ENCODE measurements at places on chromosomes 6 and 20. TPM values are rescaled to one million over a fixed set of nuclear protein-coding genes. Genes with fewer than 3 reads are reported as not detected.

DNA sequence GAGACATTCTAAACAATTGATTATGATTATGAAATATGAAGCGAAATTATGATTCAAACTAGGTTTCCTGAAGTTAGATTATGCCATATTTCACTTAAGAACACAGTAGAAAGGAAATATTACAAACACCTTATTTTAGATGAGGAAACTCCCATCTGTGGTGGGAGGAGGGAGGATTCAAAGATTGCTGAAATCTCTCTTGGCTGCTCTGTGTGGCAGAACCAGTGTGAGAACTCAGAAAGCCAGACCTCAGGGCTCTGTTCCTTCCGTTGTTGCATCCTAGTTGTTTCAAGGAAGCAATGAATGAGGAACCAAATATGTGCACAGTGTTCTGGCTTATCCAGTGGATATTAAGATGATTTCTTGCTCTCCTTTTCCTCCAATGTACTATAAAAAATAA lies 2.1 kb downstream of the TAAR5 start:
- no peak for DNase-seq

GRCh38 chr6:17035257-17036064 lies 66.4 kb upstream of the STMND1 start:
- no peak for DNase-seq

GRCh38 chr6:158222066-158222465 lies 53.9 kb downstream of the GTF2H5 start:
- DNase-seq: no peak

The BTNL2 gene
- total RNA-seq: not detected

DNA sequence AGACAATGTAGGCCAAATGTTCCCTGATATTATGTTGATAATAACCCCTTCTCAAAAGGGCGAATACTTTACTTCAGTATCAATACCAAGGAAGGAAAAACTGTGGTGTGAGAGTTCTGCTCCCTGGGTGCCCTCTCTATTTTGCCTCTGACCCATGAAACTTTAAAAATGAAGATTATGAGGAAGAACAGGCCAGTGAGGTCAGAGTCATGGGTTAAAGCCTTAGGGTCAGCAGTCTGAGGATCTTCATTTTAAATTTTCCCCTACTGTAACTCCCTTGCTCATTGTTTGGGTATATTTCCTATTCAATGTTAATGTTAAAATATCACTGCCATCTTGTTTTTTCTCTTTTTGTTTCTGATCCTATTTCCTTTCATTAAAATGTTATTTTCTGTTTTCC lies 47.9 kb downstream of the PRKN start:
- DNase-seq: no peak

- no peak for DNase-seq
Observed at GRCh38 chr6:50816947-50817645, 1.6 kb upstream of the TFAP2B start.

GRCh38 chr6:30640481-30640880 lies 6.5 kb upstream of the C6orf136 start:
- no peak for DNase-seq

DNA sequence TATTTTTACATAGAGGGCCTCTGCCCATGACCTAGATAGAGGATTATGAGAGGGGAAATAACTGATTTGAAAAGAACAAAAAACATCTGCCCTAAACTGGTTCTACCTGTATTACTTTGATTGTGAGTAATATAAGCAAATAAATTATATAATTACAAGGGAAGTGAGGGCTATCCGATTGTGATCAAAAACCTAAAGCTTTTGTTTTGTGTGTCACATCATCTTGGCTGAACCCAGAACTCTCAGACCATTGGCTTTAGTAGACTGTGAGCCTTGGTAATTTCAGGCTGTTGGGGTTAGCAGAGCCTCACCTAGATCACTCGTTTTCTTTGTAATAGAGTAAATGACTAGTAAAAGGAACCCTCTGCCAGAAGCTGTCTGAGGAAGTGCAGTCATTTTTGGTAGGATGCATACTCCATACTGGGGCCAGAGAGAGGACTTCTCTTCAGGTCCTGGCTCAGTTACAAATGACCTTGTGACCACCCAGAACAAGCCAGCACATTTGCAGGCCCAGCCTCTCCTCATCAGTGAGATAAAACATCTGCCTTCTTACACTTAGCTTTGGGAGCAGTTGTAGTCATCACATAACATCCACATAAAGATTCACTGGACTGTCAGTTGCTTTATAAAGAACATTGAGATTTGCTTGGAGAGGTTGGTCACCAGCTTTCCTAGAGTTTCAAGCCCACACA lies 13.5 kb downstream of the STK35 start:
- DNase-seq: no peak

The MOXD1 gene
- total RNA-seq: 0.09 TPM

GRCh38 chr6:160029525-160029924 lies 60.6 kb downstream of the IGF2R start:
- DNase-seq: no peak

- no peak for DNase-seq
Observed at GRCh38 chr20:36957875-36958667, 6.6 kb upstream of the SAMHD1 start.

GRCh38 chr20:4957939-4958362 lies 43.4 kb downstream of the SLC23A2 start:
- DNase-seq: no peak

DNA sequence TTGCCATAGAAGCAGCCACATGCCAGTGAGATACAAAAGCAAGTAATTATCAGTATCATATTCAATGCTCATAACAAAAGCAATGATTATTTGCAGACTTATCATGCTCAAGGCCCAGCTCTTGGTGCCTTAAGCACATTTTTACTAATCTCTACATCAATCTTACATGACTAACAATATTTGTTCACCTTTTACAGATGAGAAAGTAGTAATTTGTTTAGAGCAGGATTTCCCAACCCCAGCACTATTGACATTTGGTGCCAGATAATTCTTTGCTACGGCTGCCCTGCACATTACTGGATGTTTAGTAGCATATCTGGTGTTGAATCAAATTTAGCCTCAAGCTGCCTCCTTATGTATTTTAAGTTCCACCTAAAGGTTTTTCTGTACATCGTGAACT lies 19.0 kb upstream of the DOK5 start:
- no peak for DNase-seq

- DNase-seq: peak; percentile 74
Observed at GRCh38 chr20:45969712-45970634, 2.0 kb downstream of the ZNF335 start.

DNA sequence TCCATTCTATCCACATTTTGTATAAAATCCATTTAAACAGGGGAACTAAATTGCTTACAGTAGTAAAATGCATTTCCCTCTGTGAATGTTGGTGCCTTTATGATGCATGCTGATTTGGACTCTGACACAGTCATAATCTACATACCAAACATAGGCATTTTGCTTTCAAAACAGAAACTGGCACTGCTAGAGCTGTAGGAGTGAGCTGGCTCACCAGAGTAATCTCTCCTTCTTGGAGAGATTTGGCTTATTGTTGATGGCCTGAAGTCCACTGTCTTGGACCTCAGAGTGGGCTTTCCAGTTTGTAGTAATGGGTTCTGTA lies 363.2 kb upstream of the FLRT3 start:
- DNase-seq: peak; percentile 29

Measured in Caco-2 (cell line).